ENCODE measurements at places on chromosomes 7 and 10.

DNA sequence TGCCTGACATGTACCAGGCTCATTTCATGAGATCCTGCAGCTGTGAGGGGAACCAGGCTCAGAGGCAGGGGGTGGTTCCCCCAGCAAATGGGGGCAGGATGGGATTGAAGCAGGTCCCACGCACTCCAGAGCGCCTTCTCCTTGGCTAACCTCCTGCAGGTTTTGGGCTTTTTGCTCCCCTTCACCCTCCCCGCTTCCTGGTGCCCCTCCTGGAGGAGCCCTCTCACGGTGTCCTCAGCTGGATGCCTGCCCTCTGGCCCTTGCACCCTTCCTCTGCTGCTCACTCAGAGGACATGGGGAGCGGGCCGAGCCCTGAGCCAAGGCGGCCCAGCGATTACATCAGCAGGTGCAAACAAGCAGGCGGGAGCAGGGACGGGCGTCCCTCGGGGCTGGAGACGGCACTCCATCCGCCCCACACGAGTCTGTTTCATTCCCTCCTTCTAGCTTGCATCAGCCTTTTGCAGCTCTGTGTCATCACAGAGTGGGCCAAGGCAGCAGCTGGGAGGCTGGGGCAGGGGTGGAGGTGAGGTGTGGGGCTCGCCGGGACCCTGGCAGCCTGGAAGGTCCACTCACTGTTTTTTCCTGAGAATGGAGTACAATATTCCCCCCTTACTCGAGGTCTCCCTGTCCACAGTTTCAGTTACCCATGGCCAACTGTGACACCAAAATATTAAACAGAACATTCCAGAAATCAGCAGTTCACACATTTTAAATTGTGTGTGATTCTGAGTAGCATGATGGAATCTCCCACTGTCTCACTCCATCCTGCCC, 52.7 kb upstream of the SLC29A3 start:
- no peak for DNase-seq

DNA sequence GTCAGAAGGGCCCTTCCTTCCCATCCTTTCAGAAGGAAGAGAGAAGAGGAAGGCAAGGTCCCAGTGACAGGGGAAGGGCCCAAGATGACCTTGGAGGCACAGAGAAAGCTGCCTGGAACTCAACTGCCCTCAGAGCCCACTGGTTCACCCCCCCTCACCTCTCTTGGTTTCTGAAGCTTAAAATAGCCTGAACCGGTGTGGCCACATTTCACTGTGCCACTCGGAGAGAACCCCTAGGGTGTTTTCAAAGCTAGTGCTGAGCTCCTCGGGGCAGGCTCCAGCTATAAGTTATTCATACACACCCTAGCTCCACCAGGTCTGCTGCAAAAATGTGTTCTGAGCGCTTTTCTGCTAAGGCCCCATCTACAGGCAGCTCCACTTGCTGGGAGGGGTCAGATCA, 60.9 kb upstream of the ADRB1 start:
- no peak for DNase-seq

DNA sequence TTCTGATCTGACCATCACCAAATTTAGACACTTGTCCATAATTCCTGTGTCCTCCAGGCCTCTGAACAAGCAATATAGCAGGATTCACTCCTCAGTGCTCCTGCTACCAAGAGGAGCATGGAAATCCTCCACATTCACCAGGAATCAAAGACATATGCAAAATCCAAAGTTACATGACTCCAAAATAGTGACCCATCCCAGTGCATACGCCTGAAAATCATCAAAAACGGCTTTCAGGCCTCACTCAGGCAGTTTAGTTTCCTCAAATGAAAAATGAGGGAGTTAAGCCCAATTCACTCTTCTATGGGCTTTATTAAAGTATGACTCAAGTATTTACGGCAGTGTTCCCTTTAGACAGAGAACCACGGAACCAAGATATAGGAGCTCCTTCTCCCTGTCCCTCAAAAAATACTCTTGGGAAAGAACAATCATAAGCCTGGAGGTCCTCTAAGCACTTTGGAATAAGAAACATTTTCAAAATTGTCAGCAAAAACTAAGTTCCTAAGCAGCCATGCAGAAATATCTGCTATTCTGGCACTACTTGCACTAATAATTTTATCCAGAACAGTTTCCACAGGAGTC, 240.7 kb downstream of the PARD3 start:
- DNase-seq: no peak

DNA sequence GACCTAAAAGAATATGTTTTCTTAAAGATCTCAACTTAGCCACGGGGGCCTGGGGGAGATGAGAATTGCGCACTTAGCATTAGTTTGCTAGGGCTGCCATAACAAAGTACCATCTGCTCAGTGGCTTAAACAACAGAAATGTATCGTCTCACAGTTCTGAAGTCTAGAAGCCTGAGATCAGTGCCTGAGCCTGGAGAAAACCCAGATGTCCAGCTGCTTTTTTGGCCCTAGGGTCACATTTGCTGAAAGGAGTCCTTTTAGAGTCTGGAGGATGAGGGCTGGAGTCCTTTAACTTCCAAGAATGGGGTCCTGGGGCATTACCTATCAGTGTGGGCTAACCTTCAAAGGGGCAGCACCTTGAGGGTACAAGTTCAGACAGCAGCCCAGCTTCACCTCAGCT, 48.2 kb downstream of the SMURF1 start:
- DNase-seq: no peak

DNA sequence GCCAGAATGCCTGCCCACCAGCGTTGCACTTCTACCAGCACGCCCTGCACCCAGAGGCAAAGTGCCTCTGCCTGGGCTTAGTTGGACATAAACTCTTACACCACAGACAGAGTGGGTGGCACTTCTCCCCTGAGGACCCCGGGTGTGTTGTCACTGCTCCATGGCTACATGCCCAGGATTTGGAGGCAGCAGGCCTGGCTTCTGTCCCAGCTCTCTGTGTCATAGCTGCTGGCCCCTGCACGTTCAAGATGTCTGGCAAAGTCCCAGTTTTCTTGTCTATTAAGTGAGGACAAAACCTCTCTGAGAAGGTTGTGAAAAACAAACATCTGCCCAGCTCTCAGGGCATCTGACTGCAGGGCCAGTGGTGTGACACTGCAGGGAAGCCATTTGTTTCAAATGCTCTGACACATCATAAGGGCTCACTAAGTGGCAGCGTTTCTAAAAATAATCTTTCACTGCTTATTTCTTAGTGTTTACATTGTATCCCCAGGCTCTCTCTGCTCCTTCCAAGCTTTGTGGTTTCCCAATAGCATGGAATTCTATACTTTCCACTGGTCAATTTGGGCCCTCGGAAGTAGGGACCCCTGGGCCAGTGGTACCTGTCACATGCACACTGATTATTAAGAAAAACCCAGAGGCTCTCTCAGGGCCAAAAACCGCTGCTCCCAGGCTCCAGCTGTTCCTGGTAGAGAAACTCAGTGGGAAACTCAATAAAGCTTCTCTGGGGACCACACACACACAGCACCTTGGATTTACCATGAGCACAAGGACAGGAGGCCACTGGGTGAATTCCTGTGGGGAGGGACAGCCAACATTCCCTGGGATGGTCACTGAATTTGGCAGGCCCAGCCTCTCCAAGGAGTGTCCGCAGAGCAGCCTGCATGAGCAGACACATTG, 86.2 kb upstream of the ANLN start:
- no peak for DNase-seq

GRCh38 chr10:73232887-73233286, 14.2 kb downstream of the DNAJC9 start:
- DNase-seq: no peak

DNA sequence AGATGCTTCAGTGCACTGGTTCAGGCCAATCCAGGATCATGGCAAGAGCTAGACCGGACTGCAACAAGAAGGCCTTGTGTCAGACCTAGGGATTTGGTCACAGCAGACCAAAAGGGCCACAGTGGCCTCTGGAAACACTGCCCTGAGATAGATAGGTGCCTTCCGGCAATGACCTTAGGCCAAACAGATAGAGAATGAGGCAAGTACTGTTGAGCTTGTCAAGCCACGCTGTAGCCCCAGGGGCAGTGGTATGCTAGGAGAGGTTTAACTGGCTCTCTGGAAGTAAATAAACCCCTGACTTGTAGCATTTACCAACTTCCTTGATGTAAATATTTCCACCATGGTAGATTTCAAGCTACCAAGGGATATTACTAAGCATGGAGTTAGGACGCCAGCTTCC, 197.5 kb downstream of the GRID1 start:
- no peak for DNase-seq

- no peak for DNase-seq
Observed at GRCh38 chr10:59880019-59880717, 26.2 kb downstream of the CCDC6 start.

GRCh38 chr7:95649546-95649945, 53.2 kb upstream of the PDK4 start:
- DNase-seq: no peak

DNA sequence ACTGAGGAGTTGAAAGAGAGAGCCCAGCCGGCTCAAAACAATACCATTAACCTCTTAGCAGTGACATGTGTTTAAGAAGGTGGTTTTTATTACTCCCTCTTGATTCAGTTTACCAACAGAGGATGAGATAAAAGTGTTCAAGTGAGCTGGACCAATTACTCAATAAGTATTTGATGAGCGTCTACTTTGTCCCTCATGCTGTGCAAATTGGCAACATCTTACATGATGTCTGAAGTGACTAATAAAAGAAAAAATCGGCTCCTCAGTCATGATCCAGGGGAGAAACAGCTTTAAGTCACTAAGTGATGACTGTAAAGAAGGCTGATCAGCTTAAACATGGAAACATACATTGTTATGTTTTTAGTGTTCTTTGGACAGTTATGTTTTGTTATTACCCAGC, 7.8 kb downstream of the WNT16 start:
- DNase-seq: no peak

- no peak for DNase-seq
Observed at GRCh38 chr7:133980804-133981203, 146.3 kb upstream of the LRGUK start.

DNA sequence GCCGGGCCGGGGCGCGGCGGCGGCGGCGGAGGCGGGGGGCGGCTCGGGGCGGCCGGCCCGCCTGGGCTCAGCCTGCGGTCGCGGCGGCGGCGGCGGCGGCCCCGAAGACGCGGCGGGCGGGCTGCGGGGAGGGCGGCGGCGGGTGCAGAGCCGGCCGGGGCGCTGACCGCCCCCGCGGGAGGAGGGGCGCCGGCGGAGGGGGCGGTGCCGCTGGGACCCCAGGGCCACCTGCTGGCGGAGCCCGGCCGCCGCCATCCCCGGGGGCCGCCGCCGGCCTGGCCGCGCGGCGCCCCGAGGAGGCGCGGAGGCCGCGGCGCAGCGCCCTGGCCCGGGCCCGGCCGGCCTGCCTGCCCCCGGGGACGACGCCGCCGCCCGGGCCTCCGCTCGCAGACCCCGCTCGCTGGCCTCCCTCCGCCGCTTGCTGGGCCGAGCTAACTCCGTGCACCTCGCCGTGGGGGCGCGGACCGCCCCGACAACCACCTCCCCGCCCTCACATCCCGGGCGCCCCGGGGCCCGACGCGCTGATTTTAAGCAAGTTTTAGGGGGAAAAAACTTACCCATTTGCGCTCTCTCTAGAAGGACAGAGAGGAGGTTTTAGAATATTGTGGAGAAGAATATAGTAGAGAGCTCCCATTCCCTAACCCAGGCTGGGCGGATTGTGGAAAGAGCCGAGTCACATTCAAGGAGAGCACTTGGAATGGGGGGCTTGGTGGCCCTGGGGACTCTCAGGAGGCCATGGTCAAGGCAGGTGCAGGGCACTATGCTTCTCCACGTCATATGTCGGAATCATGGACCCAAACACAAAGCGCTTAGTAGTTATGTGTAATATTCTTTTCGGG, at the start of gene BEND7:
TSS of gene BEND7 (minus strand) at position 140 of the 839 bp plus-strand sequence. CDS start 481 bp downstream, outside the sequence.
- no peak for DNase-seq

DNA sequence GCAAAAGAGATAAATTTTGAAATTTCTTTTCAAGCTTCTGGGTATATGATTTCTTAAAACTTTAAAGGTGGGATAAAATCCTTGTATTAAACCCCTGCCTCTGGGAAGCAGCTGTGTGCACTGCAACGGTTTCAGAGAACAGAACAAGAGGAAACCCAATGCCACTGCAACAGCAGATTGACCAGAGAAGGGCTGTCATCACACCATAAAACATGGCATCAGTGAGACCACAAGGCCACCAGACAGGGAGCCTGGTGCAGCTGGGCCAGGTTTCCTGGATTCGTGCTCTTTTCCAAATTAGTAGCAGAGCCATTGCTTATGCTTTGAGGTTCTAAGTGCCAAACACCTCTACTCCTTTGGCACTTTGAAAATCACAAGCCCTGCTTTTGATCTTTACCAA, 152.4 kb downstream of the PRPF18 start:
- DNase-seq: no peak

GRCh38 chr10:3740157-3740871, 44.7 kb downstream of the KLF6 start:
- DNase-seq: no peak

DNA sequence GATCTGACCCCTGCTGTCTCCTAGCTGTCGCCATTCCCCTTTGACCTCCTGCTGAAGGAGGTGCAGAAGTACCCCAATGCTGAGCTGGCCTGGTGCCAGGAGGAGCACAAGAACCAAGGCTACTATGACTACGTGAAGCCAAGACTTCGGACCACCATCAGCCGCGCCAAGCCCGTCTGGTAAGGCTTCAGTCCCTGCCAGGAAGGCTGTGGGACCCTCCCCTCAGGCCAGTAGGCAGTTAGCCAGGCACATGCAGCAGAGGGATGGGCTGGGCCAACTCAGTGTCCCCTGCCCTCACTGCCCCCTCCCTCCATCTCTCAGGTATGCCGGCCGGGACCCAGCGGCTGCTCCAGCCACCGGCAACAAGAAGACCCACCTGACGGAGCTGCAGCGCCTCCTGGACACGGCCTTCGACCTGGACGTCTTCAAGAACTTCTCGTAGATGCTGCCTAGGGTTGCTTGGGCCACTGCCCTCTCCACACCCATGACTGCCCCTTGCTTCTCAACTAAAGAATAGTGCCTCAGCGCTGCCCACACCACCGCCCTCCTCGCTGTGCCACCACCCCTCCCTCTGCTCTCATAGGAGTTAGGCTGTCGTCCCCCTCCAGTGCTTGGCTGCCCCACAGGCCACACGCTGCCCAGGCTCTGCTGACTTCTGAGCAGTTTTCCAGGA, 41.0 kb upstream of the ZMIZ2 start:
- no peak for DNase-seq

DNA sequence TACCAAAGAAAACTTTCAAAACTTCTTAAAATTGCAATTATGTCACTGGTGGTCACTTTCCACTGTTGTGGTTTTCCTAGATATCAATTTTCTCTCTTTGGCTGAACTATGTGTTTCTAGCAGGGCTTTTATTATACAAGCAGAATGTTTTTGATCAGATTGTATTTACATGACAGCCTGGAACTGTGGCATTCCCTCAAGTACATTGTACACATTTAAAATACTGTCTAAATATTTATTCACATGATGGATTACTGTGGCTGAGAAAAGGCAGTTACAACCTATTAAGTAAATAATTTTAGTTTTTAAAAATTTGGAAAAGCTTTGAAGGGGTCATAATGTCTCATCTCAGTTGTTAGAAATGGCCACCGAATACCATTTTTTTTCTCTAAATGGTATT, 231.9 kb upstream of the PPP1R3A start:
- no peak for DNase-seq

GRCh38 chr7:22150221-22150620, 204.5 kb upstream of the CDCA7L start:
- no peak for DNase-seq

- DNase-seq: no peak
Observed at GRCh38 chr7:35339811-35340210, 85.9 kb upstream of the TBX20 start.

Data from stimulated activated CD4-positive, alpha-beta T cell treated with anti-CD3 and anti-CD28 coated beads, TNF-alpha, amount 100 ng/mL, for 24 hours (primary cell).